NCI-H2171 treated with DMSO at 0.1 percent for 48 hours (cell line): ENCODE measurements at places on chromosomes 2 and 18.

- DNase-seq: peak; percentile 26
Measured at GRCh38 chr2:203928849-203929248, 7.7 kb upstream of the ICOS start.

DNA sequence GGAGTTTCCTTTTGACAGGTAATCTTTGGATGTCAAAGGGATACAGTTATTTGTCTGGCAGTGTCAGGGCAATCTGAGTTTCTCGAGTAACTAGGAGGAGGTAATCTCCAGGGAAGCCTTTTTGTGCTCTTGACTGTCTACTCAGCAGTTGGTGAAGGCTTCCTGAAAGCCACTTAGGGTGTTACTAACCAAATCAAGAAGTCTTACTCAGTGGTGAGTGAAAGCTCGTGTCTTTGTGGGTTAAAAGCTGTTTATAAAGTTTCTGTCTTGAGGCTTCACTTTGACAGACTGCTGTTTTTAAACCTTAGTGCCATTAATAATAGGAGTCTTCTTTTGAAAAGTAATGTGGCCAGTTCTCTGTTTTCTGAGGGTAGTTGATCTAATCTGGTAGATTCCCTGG, 1.7 kb downstream of the THSD7B start:
- DNase-seq: peak; percentile 77

DNA sequence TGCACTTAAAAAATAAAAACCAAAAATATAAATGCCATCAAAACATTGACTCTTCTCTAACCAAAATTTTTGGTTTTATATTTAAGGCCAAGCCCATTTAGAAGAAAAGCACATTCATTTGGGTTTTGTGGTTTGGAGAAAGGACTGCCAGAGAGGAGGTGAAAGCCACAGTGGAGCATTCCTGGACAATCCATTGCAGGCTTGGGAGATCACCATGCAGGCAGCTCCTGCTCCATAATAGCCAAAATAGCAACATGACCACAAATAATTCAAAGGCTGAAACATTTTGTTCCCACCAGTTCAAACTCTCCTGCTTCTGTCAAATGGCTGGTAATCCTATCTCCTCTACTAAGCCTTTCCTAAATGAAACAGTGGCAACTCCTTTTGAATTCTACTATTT, 73.5 kb downstream of the GALNT3 start:
- DNase-seq: no peak

DNA sequence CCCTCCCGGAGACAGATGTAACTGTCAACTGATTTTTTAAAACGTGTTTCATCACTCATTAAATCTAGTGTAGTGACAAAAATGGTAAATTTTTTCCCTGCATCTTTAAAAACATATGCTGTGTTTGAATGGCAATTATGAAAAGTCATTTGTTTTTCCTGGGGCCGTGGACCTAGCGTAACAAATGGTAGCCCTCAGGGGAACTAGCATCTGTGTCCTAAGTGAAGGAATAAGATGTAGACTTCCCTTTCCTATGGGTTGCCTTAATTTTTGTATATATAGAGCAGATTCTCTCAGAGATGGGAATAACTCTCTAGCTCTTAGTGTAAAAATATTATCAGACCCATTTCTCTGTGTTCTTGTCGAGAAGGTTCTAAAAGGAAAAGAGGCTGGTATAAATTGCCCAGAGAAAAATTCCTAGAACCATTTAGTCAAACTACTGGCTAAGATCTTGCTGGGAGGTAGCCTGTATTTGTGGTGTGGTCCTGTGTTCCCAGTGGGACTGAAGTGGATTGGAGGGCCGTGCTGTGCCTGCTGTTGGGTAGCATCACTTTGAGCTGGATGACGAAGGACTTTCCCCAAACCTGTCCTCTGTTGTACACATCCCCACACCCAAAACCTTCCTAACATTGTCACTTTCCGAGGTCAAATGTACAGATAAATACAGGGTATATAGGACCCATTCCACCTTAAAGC, 85.8 kb downstream of the LIMS1 start:
- DNase-seq: peak; percentile 47

- DNase-seq: no peak
Measured at GRCh38 chr2:72155737-72156136, 8.1 kb upstream of the CYP26B1 start.

GRCh38 chr2:238434846-238435751, 8.4 kb downstream of the ASB1 start:
- no peak for DNase-seq

DNA sequence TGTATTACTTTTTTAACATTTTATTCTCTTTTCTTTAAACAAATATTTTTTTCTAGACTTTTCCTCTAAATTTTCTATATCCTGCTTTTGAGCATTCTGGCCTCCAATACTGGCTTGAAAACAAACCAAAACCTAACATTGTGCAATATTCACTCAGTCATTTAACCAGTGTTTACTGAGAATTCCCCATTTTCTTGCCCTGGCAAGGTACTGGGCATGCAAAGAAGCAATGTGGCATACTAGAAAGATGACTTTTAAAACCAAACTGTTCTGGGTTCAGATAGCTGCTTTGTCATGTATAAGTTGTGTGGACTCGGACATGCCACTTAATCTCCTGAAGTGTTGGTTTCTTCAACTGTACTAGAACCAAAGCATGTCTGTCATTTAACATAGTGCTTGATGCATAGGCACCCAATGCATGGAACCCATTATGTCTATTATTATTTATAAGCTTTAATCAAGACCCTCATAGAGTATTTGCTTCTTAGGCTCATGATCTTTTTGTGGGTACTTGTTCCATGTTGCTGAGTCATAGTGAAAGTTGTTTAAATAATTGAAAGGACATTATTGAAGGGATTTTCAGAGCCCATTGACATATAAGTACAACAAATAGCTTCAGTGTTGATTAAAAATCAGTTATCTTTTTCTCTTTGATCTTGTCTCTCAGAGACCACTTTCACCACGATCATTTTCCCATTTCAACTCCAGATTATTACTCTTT, 185.4 kb upstream of the OSR1 start:
- no peak for DNase-seq

GRCh38 chr2:11663427-11663826, 6.6 kb downstream of the NTSR2 start:
- DNase-seq: no peak

DNA sequence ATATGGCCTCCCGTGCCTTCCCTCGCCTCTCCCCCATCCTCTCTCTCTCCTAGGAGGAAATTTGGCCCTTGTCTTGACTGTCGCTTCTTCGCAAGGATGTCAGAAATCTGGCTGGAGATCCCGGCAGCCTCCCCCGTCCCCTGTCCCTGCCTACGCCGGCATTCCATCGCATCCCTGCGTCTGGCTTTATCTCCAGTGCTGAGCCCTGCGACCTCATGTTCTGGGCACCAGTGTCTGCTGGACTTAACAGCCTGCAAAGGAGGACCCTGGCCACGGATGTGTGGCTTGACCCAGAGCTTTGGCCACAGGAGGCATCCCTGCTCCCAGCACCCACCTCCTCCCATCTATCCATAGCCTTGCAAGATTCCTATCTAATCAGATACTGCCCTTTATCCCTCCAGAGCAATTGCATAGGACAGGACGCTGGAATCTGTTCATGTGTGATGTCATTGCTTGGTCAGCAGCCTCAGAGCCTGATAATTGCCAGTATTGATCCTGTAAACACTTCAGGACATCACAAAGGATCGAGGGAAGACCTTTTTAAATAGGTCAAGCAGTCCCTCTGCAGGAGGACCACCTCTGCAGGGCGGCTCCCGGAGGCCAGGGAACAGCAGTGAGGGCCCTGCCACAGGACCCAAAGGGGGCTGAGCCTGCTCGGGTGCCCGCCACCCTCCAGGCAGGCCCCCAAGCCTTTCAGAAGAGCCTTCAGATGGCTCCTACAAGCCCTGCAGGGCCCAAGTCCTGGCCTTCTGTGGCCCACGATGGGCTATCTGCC, 168.2 kb downstream of the TWIST2 start:
- no peak for DNase-seq

DNA sequence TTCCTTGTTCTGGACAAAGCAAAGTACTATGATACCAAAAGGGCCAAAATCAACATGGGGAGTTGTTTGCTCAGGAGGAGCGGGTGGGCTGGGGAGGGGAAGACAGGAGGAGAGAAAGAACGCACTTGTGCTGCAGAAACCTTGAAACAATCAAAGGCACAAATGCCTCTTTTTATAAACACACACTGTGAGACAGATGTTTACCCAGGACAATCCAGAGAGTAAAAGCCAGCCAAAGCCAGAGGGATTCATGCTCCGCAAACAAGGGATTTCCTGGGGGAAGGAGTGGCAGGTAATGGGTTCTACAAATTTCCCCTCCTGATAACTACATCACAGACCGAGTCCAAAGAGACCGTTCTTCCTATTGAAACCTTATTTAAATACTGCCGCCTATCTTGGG, 323.5 kb upstream of the SKOR2 start:
- no peak for DNase-seq

DNA sequence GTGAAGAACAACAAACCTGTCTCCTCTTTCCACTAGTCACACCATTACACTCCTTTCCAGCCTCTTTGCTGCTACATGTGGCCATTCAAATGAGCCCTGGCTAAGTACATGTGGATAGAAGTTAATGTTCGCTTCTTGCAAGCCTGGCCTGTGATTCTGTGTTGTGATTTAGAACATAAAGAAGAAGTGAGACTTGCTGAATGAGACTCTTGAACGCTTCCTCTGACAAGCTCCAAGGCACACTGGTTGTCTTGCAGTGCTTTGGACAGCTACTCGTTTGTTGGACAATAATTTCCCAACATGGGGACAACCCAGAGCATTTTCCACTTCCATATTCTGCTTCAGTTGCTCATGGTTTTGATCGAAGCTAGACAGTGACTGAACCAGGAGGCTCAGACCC, 57.3 kb downstream of the CCDC74A start:
- no peak for DNase-seq

GRCh38 chr2:75801234-75801982, 90.7 kb upstream of the GCFC2 start:
- peak; percentile 30 for DNase-seq

GRCh38 chr2:211598238-211598637, 940.4 kb downstream of the ERBB4 start:
- DNase-seq: no peak

GRCh38 chr18:34370704-34371395, 146.1 kb upstream of the NOL4 start:
- no peak for DNase-seq

DNA sequence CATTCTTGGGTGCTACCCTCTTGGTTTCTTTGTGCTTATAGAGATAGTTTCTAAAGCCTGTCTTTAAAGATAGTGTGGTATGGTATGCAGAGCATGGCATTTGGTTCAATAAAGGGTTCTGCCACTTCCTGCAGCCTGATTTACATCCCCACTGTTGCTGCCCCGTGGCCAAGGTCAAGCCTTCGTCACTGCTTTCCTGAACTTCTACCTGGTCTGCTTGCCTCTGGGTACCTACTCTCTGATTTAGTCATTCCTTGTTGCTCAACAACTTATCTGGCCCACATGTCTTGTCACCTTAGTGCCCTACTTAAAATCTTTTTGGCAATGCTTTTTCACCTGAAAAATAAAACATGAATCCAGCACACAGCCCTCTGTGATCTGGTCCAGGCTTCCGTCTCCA, 352.9 kb downstream of the LPIN1 start:
- DNase-seq: no peak

DNA sequence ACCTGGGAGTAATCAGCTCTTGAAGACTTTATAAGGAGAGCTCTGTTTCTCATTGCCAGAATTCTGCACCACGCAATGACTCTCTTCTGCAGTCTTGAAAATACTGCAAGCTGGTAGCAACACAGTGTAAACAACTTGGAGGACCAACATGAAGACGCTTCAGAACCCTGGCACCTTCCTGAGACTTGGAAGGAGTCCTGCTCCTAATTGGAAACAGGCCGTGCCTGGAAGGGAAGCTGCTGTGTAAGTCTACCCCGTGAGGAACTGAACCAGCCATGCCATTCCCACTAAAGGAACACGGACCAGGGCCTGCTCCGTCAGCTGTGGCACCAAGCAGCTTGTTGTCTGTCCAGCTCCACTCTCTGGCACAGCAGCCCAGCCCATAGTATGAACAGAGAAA, 171.1 kb downstream of the PAX3 start:
- DNase-seq: no peak

- DNase-seq: no peak
Measured at GRCh38 chr2:100623930-100624329, 61.1 kb downstream of the PDCL3 start.

GRCh38 chr2:119794237-119794636, 34.5 kb downstream of the PTPN4 start:
- no peak for DNase-seq

- DNase-seq: peak; percentile 71
Measured at GRCh38 chr18:12391487-12392165, 14.6 kb upstream of the AFG3L2 start.

- no peak for DNase-seq
Measured at GRCh38 chr2:46014911-46015654, 282.1 kb upstream of the EPAS1 start.

GRCh38 chr18:286515-287310, 18.9 kb upstream of the THOC1 start:
- DNase-seq: peak; percentile 5

DNA sequence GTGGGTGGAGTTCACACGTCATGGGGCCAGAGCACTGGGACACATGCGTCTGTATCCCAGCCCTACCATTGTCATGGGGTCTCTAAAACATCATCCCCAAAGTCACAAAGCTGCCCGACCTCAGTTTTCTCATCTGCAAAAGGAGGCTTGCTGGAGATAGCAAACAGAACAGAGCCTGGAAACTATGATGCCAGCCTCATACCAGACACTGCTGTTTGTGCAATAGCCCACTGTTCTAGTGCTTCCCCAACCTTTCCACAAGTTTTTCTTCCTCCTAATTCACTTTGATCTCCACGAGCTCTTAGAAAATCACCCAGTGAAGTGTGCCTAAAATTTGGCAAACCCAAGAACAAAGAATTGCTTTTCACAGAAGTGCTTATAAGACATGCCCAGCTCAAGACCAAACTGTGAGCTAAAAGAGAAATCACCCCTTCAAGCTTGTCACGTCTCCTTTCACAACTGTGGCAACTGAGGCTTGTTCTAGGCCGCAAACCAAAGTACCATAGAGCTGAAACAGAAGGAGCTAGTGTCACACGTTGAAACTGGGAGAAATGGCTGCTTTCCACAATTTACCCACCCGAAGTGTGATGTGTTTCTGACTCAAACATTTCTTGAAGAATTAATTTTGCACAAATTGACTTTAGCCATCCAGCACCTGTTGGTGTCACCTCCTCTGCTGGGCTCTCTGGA, 162.7 kb upstream of the ID2 start:
- DNase-seq: no peak
